ENCODE measurements at places on chromosomes 3 and 15. TPM values are rescaled to one million over a fixed set of nuclear protein-coding genes. Genes with fewer than 3 reads are reported as not detected.

DNA sequence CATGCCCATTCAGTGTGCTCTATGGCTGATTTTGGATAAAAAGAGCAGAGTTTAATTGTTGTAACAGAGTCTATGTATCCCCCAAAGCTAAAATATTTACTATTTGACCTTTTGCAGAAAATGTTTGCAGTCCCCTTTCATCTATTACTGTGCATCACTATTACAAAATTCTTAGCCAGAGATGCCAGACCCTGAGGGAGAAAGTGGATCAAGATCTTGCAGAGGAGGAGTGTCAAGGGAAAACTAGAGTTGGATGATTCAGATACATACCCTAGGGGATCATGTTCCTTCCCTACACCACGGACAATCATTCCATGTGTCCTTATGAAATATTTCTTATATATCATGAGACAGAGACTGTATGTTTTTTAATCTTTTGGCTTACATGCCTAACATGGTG is 68.6 kb upstream of the TPRG1 start:
- no peak for DNase-seq

DNA sequence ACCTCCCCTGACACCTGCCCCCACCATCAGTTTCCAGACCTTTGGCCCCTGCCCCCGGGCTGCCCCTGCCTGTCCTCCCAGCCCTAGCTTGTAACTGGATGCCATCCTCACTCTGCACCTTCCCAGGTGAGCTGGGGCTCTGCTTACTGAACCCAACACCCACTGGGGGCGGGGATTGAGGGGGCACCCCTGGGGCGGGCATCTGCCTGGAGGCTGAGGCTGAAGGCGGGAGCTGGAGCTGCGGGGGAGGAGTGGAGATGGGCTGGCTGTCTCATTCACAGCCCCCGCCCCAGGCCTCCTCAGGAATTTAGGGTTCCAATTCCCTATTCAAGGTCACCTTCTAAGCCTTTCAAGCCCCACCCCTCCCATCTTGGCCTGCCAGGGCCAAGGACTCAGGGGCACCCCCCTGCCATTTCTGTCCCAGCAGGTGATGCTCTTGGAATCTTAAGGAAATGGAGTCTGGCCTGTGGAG is 17.7 kb downstream of the PIF1 start:
- no peak for DNase-seq

- DNase-seq: no peak
Measured at GRCh38 chr3:96631050-96631449, 183.3 kb upstream of the EPHA6 start.

GRCh38 chr3:73029321-73029796 is 32.1 kb upstream of the EBLN2 start:
- no peak for DNase-seq

- no peak for DNase-seq
Measured at GRCh38 chr3:141229132-141229531, 2.5 kb upstream of the PXYLP1 start.

DNA sequence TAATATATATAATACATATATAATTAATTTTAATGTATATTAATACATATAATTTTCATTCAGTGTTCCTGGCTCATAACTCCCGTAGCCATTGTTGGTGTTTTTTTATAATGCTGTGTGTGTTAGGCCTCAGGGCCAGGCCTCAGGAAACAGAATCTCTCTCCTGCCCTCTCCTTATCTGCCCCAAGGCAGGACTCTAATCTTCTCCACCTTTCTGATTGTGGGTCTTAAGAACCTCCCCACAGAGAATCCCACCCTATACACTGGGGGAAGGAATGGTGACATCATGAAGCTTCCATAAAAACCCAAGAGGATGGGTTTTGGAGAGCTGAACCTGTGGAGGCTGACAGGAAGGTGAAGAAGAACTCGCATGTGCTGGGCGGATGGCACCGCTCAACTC is 4.0 kb upstream of the FMN1 start:
- no peak for DNase-seq

DNA sequence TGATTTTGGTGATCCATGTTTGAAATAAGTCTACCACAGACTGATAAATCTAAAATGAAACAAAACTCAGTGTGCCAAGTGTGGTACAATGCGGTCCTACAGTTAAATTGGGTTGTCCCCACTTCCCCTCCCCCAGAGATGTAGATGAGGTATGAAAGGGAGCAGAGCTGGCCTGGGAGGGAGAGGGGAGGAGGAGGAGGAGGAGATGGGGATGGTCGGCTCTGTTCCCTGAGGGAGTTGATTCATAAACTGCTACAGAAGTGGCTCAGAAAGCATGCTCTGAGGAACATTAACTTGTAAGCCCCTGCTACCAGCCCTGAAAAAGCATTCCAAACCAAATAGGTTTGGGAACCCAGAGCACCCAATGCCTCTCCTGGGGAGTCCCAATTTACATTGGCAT is 28.0 kb upstream of the CHRNB4 start:
- no peak for DNase-seq

Gene CCDC50
- 53.7 TPM for total RNA-seq

Gene FILIP1L
- total RNA-seq: 6.7 TPM

Gene KNG1
- 3.6 TPM for total RNA-seq

Gene TUSC7
- not detected for total RNA-seq

Gene SLCO2A1
- 57.7 TPM for total RNA-seq

Gene IFT57
- total RNA-seq: 42.5 TPM

Gene AP3B2
- total RNA-seq: 1.9 TPM

Gene UACA
- total RNA-seq: 77.1 TPM

Gene ST8SIA2
- total RNA-seq: 0.73 TPM

Measured in left colon (tissue), 2 donors.